ENCODE measurements at places on chromosomes 3 and 15. TPM values are rescaled to one million over a fixed set of nuclear protein-coding genes. Genes with fewer than 3 reads are reported as not detected.

- DNase-seq: no peak
Measured at GRCh38 chr3:195755791-195756676, 35.3 kb downstream of the MUC20 start.

- no peak for DNase-seq
Measured at GRCh38 chr15:91422797-91423196, 322.7 kb downstream of the SV2B start.

DNA sequence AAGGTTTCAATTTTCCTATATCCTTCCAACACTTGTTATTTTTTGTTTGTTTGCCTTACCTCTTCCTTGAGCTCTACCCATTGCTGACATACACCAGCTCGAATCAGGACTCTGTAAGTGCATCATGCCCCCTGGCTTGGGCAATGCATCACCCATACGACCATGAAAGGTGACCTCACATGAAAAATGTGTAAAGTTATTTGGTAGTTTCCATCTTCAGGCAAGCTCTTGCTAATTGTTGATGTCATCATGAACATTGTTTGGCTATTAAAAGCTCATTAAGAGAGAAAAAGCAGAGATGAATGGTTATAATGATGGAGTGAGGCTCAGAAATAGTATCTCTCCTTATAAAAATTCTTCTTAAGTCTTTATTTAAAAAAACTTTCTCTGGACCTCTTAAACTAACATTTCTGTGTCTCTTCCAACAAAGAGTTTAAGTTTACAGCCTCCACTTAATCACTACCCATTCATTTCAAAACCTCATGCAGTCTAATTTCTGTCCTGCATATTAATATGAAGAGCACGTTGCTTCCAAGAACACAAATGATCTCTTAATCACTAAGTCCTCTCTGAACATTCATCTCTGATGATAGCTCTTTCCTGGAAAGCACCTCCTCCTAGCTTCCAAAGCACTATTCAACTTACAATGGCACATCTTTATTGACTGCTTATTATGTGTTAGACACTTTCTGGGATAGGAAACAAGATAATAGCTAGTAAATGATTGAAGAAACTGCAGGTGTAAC, 236.3 kb downstream of the NFKBIZ start:
- DNase-seq: no peak

DNA sequence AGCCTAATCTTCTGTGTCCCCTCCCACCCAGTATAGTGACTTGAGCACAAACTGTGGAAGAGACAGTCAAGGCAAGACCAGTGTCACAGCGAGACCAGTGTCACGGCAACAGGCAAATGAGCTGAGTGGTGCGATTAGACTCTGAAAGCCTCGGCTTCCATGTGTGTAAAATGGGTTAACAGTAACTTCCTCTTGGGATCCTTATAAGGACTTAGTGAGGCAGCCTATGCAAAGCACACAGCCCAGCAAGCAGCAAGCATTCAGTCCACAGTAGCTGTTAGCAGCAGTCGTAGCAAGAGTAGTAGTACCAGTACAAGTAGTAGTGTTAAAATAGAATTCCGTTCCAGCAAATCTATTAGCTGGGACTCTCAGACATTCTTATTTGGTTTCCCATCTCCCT, 334.1 kb downstream of the GABRB3 start:
- no peak for DNase-seq

GRCh38 chr3:23258110-23258509, 55.0 kb downstream of the UBE2E2 start:
- DNase-seq: peak; percentile 63

- no peak for DNase-seq
Measured at GRCh38 chr3:104286645-104287044, 1080.1 kb upstream of the ALCAM start.

GRCh38 chr3:55177749-55178148, 249.9 kb upstream of the LRTM1 start:
- DNase-seq: no peak

GRCh38 chr3:134144694-134145093, 106.0 kb downstream of the RYK start:
- no peak for DNase-seq

GRCh38 chr3:13301286-13301987, 118.7 kb downstream of the NUP210 start:
- peak; percentile 82 for DNase-seq

DNA sequence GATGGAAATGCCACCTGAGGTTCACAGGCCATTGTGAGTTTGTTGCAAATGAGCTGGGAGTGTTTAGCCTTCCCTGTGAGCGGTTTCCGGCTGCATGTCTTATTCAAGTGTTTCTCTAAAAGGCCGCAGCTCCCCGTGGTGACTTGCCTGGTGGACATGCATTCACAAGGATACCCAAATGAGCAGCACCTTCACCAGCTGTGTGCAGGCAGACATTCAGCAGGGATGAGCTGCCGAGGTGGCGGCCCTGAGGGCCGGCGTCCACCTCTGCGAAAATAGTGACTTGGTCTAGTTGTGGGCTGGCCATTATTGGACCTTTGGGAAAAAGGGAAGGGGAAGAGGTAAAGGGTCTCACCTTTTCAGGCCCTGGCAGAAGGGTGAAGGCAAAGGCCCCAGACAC, 23.4 kb downstream of the SPSB4 start:
- no peak for DNase-seq

DNA sequence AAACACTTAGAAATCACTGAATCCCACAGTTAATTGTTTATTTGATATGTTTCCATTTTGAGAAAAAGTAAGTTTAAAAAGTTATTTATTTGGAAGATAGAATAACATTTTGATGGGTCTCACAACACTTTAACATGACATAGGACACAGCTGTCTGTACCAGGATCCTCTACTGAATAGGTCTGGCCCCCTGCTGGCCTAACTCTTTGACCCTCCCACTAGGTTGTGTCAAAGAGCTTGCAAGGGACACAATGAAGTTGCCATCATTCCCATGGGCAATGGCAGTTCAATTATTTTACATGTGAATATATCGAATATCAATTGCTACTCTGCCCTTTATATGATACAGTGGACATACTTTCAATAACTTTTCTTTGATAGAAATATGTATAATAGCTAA, 138.9 kb downstream of the EPHA3 start:
- DNase-seq: no peak

DNA sequence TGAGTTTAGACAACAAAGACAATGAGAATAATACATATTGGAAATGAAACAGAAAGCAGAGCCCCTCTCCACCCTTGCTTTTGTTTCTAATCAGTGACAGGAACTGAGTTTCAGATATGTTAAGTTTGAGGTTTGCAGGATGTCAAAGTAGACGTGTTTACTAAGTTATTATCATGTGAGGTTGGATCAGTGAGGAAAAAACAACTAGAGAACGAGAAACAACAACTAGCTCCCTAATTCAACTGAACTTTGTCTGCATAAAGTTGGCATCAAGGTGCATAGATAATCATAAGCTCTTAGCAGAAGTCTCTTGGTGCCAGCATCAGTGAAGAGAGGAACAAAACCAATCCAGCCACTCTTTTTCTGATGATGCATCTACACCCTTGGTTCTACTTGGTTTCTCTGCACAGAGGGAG, 491.1 kb upstream of the NR2F2 start:
- no peak for DNase-seq

- peak; percentile 58 for DNase-seq
Measured at GRCh38 chr3:83873550-83873949, 1085.2 kb upstream of the CADM2 start.

GRCh38 chr3:73188707-73189106, 127.2 kb downstream of the EBLN2 start:
- DNase-seq: no peak

DNA sequence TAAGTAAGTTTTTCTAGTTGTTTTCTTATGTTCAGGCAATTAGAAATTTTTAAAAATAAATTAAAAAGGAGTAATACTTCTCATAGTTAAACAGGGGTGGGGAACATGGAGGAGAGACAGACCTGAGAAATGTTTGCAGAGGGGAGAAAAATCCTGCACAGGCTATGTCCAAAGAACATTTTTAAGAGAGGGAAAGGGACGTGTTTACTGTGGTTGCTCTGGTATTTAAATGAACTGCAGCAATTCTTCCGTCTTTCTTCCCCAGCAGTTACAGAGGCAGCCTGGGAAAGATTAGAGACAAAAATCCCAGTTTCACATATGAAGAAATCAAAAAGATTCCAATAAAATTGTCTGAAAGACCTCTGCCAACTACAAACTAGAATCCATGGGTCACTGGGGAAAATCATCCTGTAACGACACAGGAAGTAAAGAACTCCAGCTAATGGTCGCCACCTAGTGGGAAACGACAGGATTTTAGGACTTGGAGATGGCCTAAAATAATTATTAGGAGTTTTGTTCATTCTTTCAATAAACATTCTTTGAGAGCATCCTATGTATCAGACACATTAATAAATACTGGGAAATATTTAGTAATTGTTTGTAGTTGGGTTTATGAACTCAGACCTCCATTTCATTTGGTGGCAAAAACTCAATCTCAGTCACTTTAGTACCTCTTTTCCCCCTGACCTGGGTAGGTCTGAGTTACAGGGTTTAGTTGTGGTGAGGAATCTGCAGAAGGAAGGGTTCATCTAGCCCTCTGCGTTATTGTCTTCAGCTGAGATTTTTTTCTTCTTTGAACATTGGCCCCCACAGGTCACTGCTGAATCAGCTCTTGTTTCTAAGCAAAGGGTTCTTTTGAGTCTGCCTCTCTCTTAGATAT, 69.9 kb upstream of the GOLIM4 start:
- peak; percentile 85 for DNase-seq

GRCh38 chr3:12996181-12996506, 77.1 kb downstream of the IQSEC1 start:
- DNase-seq: no peak

- DNase-seq: peak; percentile 63
Measured at GRCh38 chr15:77354063-77354462, 65.8 kb downstream of the PEAK1 start.

DNA sequence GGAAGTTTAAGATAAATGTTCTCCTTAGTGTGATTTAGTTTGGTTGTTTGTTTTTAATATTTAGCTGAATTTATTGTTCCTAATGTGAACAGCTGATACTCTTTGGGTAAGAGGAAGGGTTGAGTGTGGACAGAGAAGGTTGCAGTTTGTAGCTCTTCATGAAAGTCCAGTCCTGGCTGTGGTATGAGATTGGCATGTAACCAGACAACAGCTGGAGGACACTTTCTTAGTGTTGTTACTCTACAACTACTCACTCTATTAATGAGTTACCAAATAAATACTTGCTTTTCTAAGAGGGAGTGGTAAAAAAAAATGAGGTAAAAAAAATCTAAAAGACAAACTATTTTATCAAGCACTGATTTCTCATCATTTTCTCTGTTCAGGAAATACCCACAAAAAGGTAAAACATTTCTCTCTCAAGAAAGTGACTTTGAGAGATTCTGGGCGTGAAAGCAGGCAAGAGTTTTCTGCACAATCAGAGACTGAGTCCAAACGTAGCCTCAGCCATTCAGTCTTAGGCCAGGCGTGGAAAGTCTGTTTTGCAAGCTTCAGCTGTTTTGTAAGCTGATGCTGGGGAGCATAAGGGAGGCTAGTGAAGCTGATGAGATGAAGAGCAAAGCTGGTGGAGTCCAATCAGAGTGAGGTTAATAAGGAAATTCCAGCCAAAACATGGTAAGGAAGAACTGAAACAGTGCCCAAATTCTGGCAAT, 138.5 kb upstream of the ARPP21 start:
- no peak for DNase-seq

DNA sequence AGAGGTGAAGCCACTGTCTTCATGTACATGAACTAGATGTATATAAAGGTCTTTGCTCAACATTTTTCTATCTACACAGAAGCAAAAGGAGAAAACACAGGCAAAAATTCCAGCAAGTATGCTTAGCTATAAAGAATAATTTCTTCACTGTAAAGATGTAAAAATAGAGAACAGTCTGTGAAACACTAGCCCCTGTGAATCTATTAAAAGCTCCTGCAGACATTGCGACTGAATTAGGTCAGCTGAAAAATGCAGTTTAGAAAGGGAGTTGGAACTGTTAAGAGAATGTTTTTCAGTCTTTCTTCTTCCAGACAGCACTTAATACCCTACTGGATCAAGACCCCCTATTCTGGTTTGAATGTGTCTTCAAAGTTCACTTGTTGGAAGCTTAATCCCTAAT, 291.5 kb downstream of the KBTBD8 start:
- no peak for DNase-seq

The OR5K2 gene
- total RNA-seq: not detected

The TRIM42 gene
- total RNA-seq: not detected

The MESP2 gene
- 1.3 TPM for total RNA-seq

The TRPC1 gene
- total RNA-seq: 1.7 TPM

The SNTN gene
- not detected for total RNA-seq

The TNNC1 gene
- 4.9 TPM for total RNA-seq

The CDHR4 gene
- total RNA-seq: not detected

The TFG gene
- 106 TPM for total RNA-seq

The PROS1 gene
- total RNA-seq: 5.8 TPM

The ISG20 gene
- 48.6 TPM for total RNA-seq
